ENCODE measurements at places on chromosomes 3 and 15.

- DNase-seq: no peak
Measured at GRCh38 chr3:110301781-110302180, 769.8 kb upstream of the NECTIN3 start.

DNA sequence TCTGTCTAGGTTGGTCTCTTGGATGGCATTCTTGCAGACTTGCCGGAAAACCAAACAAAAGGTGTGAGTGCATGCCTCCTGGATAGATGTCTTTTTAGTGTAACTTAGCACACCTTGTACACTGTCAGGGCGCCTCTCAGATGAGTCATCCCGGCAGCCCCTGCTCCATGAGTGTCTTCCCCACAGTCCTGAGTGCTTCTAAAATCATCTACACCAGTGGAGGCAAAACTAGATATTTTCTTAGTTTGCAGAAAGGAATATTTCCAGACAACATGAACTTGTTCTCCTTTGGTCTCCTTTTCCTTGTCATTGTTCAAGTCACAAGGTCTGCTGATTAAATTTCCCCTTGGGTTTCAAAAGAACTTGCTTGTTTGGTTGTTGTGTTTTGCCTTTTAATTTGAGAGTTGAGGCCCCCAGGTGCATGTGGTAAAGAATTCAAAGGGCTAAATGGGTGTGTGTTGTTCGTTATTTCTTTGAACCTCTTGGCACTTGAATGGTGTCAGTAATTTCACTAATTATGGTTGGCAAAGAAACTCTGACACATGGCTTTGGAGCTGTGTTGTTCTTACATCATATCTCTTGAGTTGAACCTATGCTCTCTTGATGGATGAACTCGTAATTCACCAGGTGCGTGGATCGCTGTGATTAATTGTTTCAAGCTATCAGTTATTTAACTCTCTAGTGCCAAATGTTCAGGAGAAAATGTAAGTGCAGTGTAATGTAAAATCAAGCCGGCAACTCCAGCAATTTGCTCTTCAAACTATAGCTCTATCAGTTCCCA lies 98.2 kb downstream of the IGF1R start:
- no peak for DNase-seq

- DNase-seq: no peak
Measured at GRCh38 chr3:126434931-126435411, 40.3 kb downstream of the CFAP100 start.

- DNase-seq: no peak
Measured at GRCh38 chr3:127887321-127887720, 27.7 kb upstream of the KBTBD12 start.

DNA sequence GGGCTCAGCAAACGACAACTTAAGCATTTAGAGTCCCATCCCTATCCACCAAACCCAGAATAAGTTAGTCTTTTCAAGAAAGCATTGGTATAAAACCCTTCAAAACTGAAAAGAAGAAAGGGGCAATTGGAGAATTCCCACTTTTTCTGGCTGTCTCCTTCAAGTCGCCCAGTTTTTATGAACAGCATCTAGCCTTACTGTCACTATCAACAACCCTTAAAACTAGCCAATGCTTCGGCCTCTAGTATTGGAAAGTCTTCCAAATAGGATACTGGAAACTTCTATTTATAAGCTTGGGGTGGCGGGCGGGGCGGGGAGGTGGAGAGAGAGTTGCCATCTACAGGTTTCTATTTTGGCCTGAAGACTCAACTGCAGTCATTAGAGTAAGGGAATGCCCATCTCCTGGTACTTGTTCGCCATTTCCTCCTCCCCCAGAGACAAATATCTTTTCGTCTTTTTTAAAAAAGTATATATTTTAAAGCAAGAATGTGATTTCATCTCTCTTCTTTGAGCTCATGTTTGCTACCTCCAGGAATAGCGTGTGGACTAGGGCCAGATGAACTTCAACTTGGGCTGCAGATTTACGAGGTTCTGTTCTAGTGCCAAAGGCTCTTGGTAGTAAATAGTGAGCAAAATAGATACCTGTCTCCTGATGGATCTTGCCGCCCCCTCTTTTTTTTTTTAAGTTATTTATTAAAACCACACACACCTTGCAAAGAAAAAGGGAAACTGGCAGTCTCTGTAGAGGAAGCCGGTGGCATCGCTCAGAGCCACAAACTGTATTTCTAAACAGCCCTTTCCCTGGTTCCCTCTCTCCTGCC lies 2.7 kb downstream of the BCL6 start:
- DNase-seq: no peak

Measured in HuH-7.5 (cell line).